ENCODE measurements at places on chromosomes 7 and 10.

DNA sequence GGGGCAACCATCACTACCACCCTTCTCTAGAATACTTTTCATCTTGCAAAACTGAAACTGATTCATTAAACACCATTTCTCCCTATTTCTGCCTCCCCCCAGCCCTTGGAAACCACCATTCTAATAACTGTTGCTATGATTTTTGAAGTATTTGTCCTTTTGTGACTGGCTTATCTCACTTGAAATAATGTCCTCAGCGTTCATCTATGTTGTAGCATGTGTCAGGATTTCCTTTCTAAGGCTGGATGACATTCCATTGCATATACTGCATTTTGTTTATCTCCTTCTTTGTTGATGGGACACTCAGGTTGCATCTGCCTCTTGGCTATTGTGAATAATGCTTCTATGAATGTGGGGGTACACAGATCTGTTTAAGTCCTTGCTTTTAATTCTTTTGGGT is 327.6 kb upstream of the ZNF32 start:
- DNase-seq: no peak

- no peak for DNase-seq
These were observed 154.4 kb upstream of the MKLN1 start for GRCh38 chr7:131173145-131173890.

DNA sequence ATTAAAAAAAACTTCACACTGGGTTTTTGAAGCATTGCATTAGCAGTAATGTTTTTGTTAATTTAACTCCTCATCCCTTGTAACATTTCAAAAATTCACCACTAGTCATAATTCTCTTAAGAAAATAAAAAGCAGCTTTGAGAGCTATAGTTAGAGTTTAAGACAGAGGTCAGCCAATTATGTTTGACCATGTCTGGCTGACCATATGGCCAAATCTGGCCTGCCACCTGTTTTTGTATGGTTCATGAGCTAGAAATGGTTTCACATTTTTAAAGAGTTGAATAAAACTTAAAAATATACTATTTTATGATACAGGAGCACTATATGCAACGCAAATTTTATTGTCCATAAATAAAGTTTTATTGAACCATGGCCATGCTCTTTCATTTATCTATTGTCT is 73.0 kb upstream of the LRRTM3 start:
- DNase-seq: no peak

- DNase-seq: no peak
These were observed 239.2 kb upstream of the AKR1E2 start for GRCh38 chr10:4586776-4587175.

DNA sequence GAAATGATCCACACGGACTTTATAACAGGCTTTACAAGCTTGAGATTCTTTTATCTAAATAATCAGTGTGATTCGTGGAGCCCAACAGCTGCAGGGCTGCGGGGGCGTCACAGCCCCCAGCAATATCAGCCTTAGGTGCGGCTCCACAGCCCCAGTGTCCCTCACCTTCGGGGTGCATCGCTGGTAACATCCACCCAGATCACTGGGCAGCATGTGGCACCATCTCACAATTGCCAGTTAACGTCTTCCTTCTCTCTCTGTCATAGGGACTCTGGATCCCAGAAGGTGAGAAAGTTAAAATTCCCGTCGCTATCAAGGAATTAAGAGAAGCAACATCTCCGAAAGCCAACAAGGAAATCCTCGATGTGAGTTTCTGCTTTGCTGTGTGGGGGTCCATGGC is 155.6 kb downstream of the EGFR start:
- no peak for DNase-seq

DNA sequence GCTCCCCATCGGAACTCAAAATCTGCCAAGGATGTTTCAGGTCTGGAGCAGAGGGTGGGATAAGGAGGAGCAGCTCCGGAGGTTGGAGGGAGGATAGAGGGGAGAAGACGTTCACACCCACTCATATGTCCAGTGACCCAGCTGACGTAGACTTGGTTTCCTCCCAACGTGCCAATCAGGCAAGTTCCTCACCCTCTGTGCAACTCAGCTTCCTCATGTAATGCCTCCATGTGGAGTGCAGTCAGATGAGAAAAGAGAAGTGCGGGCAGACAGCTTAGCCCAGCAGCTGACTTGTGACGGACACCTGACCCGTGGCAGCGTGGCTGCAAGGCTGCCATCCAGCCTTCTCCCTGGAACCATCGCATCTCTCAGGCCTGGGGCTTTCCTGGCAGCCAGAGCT is 86.8 kb downstream of the NPTX2 start:
- DNase-seq: no peak

GRCh38 chr7:8251195-8251594 is 10.8 kb downstream of the ICA1 start:
- DNase-seq: no peak

DNA sequence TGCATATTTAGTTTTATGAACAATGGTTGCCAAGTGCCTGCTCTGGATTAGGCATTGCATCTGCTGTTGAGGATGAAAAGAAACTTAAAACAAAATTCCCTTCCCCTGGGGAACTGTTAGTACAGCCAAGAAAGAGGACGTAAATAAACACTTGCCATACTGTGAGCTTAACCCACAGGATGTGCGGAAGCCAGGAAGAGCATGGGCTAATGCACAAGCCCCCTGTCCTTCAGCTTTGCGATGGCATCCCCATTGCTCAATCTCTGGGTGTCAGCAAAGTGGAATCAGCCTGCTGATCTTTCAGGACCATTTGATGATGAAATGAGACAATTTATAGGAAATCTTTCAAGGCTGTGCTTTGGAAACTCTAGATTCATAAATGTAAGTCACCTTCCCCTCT is 399.9 kb upstream of the IGFBP3 start:
- DNase-seq: no peak

DNA sequence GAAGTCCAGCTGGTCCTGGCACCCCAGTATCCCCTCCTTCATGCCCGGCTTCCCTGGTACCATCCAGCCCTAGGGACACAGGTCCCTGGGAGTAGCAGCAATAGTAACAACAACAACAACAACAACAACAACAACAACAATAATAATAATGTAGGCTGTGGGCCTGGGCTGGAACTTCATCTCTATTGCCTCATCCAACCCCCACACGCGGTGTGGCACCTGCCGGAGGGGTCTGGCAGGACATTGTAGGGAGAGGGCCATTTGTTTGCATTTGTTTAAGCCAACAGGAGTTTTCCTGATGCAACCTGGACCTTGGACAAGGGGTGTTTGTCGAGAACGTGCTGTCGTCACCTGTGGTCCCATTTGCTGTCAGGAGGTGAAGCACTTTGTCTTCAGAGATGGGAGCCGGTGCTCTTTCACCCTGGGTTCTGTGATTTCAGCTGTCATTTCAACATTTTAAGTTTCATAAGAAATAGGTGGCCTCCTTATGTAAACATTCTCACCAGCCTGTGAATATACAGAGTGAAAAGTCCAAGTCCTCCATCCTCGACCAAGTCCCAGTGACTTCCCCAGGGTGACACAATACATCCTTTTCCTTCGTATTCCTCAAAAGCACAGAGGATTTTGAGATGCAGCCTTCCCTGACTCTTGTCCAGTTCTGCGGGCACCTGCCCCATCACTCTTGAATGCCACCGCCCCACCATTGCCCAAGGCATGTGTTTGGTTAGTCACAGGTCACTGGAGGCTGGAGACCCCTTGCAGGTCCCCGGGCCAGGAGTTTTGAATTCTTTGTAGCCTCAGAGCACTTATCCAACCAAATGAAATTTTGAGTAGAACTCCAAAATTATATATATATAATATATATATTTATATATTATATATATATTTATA is 9.2 kb downstream of the LHPP start:
- DNase-seq: no peak

- DNase-seq: peak; percentile 42
These were observed 765 bp downstream of the WBP1L start for GRCh38 chr10:102744374-102745051.

- no peak for DNase-seq
These were observed 3.0 kb upstream of the SKIDA1 start for GRCh38 chr10:21528236-21529031.

- no peak for DNase-seq
These were observed 17.1 kb downstream of the YKT6 start for GRCh38 chr7:44217852-44218402.

DNA sequence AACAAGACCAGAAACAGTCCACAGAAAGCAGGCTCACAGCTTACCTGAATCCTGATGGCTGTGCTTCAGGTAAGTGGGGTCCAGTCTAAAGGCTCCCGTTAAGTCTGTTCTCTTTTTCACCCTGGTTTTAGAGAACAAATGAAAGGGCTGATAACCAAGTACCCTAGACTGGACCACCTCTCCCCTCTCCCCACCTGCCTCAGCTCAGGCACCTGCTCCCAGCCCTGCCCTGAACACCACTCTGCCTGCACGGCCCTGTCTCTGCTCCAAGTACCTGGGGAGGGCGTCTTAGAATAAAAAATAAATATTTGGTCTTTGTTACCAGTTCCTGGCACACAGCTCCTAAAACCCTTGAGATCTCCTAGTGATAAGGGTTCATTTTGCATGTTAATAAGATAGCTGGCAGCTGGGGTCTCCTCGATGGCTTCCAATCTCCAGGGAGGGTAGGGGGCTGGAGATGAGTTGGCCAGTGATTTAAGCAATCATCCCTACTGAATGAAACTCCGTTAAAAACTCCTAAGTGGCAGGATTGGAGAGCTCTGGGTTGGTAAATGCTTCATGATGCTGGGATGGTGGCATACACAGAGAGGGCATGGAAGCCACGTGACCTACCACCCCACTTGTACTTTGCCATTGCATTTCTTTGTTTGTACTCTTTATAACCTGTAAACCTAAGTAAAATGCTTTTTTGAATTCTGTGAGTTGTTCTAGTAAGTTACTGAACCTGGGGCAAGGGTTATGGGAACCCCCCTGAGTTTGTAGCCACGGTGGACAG is 29.8 kb upstream of the FIGNL1 start:
- no peak for DNase-seq

Measured in activated naive CD4-positive, alpha-beta T cell treated with anti-CD3 and anti-CD28 coated beads, Interleukin-2, amount 10 ng/mL, durations not matched to agents 7 days and 5 days (primary cell).